ENCODE measurements at places on chromosomes 7 and 10.

GRCh38 chr7:27367179-27367932 is 124.8 kb downstream of the EVX1 start:
- no peak for DNase-seq

DNA sequence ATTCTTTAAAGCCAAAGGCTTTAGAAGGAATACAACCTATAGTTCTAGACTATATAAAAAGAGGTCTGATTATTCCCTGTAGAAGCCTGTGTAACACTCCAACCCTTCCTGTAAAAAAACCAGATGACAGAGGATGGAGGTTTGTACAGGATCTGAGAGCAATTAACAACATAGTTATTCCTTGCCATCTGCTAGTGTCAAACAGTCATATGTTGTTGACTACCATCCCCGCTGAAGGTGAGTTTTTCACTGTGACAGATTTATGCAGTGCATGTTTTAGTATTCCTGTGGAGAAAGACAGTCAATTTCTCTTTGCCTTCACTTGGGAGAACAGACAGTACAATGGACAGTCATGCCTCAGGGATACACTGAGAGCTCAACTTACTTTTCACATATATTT is 19.0 kb upstream of the SLC26A4 start:
- no peak for DNase-seq

GRCh38 chr10:95375418-95375817 is 84.6 kb upstream of the PDLIM1 start:
- no peak for DNase-seq

GRCh38 chr10:52300599-52301277 is 13.3 kb upstream of the DKK1 start:
- DNase-seq = no peak

- no peak for DNase-seq
Observed at GRCh38 chr7:25615003-25615402, 386.7 kb upstream of the NPVF start.

- DNase-seq = no peak
Observed at GRCh38 chr7:82007315-82007714, 237.5 kb upstream of the HGF start.

DNA sequence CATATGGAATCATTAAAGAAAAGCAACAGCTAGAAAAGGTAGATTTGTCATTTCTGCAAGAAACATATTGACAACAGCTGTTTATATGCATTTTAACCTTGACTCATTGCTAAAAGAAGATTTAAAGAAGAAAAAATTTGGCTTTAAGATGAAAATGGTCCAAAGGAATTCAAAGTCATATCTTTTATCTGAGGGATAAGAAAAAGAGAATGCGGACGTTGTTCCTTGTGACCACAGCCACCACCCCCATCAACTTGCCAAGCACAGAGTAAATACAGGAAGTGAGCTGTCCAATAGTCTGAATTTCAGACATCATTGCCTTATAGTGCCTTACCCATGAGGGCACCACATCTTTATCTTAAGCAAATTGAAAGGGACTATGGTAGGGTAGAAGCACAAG is 7.3 kb upstream of the CRPPA start:
- DNase-seq = no peak

GRCh38 chr10:108913300-108913699 is 1010.0 kb downstream of the XPNPEP1 start:
- DNase-seq = no peak

- DNase-seq = no peak
Observed at GRCh38 chr7:116340201-116340847, 130.0 kb downstream of the TES start.

DNA sequence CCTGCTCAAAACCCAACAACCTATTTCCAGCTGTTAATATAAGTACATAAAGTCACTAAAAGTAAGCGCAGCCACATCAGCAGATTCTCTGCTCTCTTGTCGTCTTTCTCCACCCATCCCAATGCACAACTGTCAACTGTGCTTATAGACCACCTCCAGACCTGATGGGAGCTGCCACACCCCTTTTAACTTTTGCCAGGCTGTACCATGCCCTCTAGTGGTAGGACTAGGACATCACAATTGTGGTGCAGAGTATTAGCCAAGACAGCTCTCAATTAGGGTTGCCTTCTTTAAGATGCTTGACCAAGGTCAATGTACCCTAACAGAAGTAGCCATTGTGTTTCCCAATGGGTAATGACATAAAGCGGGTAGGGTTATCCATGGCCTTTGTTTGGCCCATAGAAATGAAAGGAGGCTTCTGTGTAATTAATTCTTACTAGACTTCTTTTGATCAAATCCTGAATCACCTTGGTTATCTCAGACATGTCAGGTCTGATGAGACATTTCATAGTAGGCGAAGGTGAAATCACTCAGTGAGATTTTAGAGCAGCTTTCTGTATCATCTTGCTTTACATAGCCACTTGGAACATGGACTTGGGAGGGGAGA is 68.1 kb downstream of the SCRN1 start:
- DNase-seq = peak; percentile 48

DNA sequence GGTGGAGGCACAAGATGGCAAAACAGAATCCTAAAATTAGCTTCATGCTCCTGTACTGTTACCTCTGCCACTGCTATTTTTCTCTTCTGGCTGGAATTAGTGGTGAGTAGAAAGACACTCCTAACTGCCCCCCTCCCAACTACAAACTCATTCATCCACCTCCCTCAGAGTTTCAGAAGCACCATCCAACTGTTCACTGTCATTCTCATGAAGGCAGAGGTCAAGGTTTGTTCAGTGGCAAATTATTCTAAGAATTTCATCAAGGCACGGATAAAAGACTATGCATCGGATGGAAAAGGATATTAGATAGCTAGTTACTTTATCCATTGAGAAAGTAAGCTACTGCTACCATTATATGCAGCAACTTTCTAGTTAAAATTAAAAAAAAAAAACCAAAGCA is 59.7 kb downstream of the LRGUK start:
- no peak for DNase-seq

DNA sequence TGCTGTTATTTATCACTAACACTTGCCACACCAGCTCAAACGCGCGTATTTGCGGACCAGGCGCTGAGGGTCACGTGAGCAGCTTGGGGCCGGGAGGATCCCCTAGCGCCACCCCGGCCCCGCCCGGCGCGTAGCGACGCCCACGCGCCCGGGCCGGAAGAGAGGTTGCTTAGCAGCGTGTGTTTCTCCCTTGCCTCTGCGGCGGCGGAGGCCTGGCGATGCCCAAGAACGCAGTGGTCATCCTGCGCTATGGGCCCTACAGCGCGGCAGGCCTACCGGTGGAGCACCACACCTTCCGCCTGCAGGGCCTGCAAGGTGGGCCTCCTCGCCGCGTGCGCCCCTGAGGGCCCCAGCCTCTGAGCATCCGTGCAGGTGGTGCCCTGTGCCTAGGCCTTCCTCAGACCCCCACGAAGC is at the start of gene C10orf53:
TSS of gene C10orf53 (plus strand) at position 172 of the 414 bp plus-strand sequence. CDS start at position 219, 47 bp downstream.
- DNase-seq = no peak

- no peak for DNase-seq
Observed at GRCh38 chr7:24936121-24936824, 43.7 kb downstream of the OSBPL3 start.

GRCh38 chr7:71679480-71679879 is 547.5 kb downstream of the GALNT17 start:
- DNase-seq = no peak

DNA sequence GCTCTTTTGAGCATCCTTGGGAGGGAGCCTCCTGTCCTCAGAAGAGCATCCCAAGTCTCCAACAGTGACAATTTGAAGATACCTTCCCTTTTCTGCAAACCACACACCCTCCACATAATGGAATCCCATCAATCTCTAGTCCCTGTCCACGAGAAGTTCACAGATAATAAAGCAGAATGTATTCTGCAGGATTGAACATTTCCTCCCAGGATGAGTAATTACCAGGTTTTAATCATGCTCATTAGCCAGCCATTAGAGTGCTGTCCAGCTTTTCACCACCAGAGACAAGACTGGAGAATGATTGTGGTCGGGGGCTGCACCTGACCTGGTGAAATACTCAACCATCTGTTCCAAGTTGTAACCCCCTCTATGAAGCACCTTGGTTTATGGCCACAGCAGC is 958.6 kb downstream of the KCNMA1 start:
- DNase-seq = no peak

- DNase-seq = no peak
Observed at GRCh38 chr7:113444261-113444660, 325.9 kb upstream of the SMIM30 start.

GRCh38 chr7:76354981-76355730 is 3.6 kb downstream of the YWHAG start:
- no peak for DNase-seq

GRCh38 chr10:4136121-4136520 is 351.1 kb upstream of the KLF6 start:
- DNase-seq = no peak

DNA sequence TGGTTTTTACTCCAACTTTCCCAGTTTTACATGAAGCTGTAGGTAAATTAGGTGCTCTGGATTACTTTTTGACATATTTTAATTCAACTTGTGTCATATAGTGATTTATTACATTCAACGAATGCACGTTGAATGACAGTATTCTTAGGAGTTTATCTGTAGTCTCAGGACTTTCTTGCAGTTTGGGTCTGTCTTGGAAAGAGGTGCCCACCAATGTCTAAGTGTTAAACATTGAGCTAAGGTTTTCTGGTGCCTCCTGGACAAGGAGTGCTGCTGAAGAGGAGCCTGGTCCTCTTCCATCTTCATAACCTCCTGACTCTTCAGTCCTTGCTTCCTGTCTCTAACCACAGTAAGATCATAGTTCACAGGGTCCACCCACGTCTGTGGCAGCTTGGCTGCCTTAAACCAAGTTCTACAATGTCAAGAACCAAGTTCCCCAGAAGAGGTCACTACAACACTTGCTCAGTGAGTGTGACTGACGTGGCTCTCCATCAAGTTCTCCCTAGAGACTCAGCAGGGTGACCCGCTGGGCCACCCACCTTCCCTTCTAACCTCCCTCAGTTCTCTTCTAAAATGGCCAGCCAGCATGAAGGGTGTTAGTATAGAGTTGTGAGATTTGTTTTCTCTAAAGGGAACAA is 6.1 kb downstream of the NPY start:
- DNase-seq = peak; percentile 59

DNA sequence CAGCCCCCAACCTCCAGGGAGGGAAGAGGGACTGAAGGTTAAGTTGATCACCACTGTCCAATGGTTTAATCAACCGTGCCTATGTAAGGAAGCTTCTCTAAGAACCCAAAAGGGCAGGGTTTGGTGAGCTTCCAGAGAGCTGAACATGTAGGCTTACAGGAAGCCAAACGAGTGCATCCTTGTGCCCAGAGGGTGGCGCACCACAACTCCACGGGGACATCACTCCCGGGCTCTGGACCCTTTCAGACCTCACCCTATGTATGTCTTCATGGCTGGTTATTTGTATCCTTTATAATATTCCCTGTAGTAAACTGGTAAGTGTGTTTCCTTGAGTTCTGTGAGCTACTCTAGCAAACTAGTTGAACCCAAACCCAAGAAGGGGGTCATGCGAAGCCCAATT is 11.5 kb upstream of the NFKB2 start:
- DNase-seq = peak; percentile 15

GRCh38 chr10:45607276-45607675 is 65.3 kb downstream of the ZFAND4 start:
- DNase-seq = no peak

DNA sequence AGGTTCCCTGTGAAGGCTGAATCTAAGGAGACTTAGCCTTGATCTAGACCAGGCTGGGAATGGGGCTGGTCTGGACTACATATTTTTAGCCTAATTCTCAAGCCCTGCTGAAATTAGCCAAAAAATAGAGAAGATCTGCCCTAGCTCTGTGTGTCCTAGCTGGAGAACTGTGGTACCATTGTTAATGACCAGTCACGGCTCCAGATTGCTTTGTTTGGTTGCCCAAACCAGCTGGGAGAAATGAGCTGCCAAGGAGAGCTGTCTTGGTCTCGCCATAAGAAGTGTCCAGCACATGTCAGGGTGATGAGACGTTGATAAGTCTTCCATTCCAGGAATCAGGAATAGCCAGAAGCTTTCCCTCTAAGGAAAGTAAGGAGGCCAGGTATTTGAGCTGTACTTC is 20.7 kb downstream of the GBX1 start:
- DNase-seq = no peak

DNA sequence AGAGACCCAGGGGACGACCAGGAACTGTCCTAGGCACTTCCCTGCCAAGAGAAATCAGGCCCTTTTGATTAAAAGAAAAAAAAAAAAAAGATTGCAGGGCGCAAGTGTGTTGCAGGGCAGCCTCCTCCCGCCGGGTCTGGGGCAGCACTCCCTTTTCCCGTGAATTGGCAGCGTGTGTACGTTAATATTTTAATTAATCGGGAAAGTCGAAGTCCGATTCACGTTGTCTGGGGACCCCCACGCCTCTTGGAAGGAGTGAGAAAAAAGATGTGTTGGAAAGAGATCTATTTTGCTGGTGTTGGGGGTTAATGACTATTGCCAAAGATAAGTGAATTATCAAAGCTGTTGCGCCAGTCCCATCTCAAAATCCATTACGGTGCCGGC is 1.3 kb upstream of the EBF3 start:
- DNase-seq = no peak

GRCh38 chr10:114367351-114368056 is 36.8 kb downstream of the AFAP1L2 start:
- DNase-seq = no peak

GRCh38 chr10:62231371-62231770 is 37.3 kb downstream of the RTKN2 start:
- no peak for DNase-seq

DNA sequence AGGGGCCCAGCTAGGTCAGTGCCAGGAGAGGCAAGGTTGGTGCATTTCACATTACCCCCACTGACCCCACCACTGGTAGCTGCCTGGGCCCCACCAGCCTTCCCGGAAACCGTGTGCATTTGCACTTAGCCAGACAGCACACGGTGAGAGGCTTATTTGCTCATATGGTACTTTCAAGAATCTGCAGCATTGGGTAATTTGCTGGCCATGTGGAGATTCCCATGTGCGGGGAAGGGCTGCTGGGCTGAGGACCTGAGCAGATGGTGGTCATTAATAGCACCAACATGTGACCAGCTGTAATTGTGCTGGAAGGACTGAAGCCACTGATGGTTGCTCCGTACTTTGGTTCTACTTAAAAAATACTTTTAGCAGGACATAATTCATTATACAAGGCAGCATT is 323.8 kb downstream of the DPP6 start:
- no peak for DNase-seq

- DNase-seq = no peak
Observed at GRCh38 chr10:77283326-77283725, 354.3 kb downstream of the KCNMA1 start.

GRCh38 chr7:101865455-101865854 is 48.0 kb downstream of the CUX1 start:
- no peak for DNase-seq
